ENCODE measurements at places on chromosomes 3 and 15.

DNA sequence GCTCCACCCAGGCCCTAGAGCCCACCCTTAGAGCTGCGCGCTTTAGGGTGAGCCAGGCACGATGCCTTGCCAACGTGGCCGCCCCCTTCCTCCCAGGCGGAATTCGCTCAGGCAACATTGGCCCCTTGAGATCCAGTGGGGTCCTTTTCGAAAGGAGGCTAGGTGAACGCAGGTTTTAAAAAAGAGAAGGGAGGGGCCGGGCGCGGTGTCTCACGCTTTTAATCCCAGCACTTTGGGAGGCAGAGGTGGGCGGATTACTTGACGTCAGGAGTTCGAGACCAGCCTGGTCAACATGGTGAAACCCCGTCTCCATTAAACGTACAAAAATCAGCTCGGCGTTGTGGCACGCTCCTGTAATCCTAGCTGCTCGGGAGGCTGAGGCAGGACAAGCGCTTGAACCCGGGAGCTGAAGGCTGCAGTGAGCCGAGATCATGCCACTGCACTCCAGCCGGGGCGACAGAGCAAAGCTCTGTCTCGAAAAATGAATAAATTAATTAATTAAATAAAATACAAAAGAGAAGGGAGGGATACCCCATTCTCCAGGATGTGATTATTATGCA, 984 bp upstream of the RPP25 start:
- no peak for DNase-seq

DNA sequence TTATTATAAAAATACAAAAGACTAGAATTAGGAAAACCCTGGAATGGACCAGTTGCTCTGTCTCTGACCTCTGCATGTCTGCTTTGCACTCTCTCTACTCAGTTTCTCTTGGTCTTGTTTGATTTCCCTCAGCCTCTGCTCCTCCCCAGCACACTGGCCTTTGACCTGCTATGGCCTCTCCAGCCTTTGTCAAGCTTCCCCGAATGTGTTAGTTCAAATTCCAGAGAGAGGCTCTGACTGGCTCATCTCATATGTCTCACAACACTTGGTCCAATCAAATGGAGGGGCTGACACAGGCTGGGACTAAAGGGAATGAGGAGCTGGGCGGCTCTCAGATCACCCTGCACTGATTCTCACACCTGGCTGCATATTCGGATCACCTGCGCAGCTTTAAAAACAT, 52.4 kb upstream of the CMTM8 start:
- no peak for DNase-seq

GRCh38 chr15:77982127-77982490, 95.4 kb downstream of the TBC1D2B start:
- no peak for DNase-seq

- DNase-seq = no peak
Measured at GRCh38 chr15:46131876-46132275, 497.0 kb downstream of the SQOR start.

GRCh38 chr15:42154212-42154941, 2.1 kb downstream of the PLA2G4F start:
- DNase-seq = no peak

GRCh38 chr3:151544164-151544548, 83.3 kb upstream of the IGSF10 start:
- no peak for DNase-seq

All from activated naive CD8-positive, alpha-beta T cell treated with anti-CD3 and anti-CD28 coated beads, Interleukin-2, amount 50 U/mL, for 24 hours (primary cell).